ENCODE measurements at places on chromosomes 6 and 20. TPM values are rescaled to one million over a fixed set of nuclear protein-coding genes. Genes with fewer than 3 reads are reported as not detected.

Gene CST11
- 0.32 TPM for polyA plus RNA-seq

DNA sequence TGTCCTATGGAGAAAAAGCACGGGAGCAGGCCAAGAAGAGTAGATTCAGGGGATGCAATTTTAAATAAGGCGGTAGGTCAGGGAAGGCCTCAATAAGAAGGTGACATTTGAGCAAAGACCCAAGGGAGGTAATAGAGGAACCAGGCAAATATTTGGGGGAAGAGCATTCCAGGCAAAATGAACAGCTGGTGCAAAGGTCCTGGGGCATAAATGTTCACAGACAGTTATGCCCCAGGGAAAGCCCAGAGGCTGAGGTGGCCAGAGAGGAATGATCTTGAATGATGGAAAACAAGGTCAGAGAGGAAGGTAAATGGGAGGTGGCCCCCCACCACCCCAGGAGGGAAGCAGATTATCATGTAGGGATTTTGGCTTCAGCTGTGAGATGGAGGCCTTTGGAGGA is 47.4 kb upstream of the SIRPA start:
- DNase-seq, result no peak

Gene ID1
- polyA plus RNA-seq, result 138 TPM

- no peak for DNase-seq
Measured at GRCh38 chr6:18585032-18585573, 198.0 kb downstream of the RNF144B start.

GRCh38 chr6:56401477-56402070 is 154.2 kb upstream of the COL21A1 start:
- no peak for DNase-seq

Gene PPP1R3G
- polyA plus RNA-seq, result 0.75 TPM

Gene CST7
- 41.9 TPM for polyA plus RNA-seq

GRCh38 chr6:44851176-44851575 is 463.7 kb downstream of the CDC5L start:
- DNase-seq, result no peak

Gene TP53RK
- polyA plus RNA-seq, result 13.1 TPM

Gene ATP9A
- polyA plus RNA-seq, result 4.7 TPM

Gene MMP24
- 0.11 TPM for polyA plus RNA-seq

All from thymus (tissue), 14 donors.